ENCODE measurements at places on chromosomes 2 and 18.

DNA sequence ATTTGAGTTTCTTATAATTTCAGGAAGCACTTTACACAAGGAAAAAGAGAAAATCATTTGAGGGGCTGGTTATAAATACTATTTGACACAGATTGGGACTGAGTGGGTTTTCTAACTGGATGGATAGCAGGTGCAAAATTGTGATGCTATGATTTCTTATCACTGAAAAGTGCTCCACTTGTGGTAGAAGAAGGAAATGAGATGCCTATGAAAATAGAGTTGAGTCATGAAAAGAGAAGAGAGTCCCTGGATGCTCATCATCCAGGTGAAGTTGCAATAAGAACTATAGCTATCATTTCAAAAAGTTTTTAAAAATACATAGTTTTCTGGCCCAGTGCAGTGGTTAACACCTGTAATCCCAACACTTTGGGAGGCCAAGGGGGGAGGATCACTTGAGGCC is 39.4 kb upstream of the NFE2L2 start:
- no peak for DNase-seq

DNA sequence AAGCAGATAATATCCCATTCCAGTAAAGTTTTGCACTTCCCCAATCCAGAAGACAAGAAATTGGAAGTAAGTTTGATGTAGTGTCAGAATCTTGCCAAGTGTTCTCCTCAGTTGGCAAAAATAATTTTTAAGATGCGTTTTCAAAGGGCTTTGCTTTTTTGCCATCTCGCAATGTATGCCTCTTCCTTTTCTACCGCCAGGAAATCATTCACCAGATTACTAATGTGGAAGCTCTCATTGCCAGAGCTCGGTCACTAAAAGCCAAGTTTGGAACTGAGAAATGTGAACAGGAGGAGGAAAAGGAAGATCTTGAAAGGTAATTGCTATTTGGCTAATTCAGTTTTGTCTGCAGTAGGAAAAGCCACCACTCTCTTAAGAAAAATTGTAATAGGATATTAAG is 110.7 kb downstream of the RAB3GAP1 start:
- DNase-seq = no peak

- no peak for DNase-seq
Observed at GRCh38 chr2:168438553-168438952, 17.5 kb upstream of the CERS6 start.

GRCh38 chr18:58977801-58978200 is 113.1 kb downstream of the ZNF532 start:
- no peak for DNase-seq

GRCh38 chr2:71937396-71937795 is 210.3 kb downstream of the CYP26B1 start:
- DNase-seq = no peak

GRCh38 chr2:183244300-183244844 is 120.1 kb downstream of the NUP35 start:
- DNase-seq = peak; percentile 97

DNA sequence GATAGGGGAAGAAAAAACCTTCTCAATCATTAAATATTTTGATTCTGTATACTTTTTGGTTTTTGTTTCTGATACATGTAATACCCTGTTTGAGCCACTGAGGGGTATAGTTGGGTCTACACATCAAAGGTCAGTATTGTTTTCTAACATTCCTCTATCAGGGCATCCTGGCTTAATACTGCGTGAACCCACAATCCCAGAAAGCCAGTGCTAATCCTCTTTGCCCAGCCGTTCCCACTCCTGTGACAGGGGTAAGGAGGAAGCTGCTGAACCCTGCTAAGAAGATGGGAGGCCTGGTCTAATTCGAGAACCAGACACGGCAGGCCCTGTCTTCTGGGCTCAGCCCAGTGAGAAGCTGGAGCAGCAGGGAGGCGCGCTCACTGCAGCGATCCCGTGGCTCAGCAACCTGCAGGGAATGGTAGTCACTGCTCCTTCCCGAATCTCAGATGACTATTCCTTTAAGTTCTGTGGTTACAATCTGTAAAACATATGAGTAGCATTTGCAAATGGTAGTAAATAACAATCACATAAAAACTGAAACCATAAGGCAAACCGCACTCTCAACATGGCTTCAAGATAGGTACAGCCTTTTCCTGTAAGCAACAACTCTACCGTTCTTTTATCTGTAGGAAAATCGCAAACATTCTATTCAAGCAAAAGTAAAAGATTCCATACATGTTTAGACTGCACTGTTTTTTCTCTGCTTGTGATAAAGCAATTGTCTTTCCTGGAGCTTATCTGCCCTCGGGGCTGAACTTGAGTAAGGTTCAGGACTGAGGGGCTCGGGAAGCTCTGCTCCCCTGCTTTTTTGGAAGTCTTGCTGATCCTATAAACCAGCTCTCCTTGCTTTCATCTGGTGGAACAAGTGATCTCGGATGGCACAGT is 87.0 kb downstream of the EPB41L3 start:
- DNase-seq = peak; percentile 42

DNA sequence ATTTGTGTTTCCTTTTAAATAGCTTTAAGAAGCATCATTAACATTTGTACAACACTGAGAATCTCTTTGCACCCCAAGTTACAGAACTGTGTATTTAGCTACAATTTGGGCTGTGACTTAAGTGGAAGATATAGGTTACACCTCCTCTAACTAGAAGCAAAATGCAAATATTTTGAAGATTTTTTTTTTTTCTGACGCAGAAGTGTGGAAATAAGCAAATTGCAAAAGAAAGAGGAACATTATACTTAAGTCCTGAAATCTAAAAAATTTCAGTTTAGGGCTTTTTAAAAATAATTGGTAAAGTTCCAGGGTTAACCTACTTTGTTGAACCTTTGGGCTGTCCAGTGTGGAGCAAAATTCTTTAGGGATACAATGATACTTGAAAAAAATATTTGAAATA is 41.4 kb upstream of the RBMS1 start:
- DNase-seq = no peak

- DNase-seq = peak; percentile 83
Observed at GRCh38 chr18:48340560-48340959, 68.6 kb downstream of the ZBTB7C start.

DNA sequence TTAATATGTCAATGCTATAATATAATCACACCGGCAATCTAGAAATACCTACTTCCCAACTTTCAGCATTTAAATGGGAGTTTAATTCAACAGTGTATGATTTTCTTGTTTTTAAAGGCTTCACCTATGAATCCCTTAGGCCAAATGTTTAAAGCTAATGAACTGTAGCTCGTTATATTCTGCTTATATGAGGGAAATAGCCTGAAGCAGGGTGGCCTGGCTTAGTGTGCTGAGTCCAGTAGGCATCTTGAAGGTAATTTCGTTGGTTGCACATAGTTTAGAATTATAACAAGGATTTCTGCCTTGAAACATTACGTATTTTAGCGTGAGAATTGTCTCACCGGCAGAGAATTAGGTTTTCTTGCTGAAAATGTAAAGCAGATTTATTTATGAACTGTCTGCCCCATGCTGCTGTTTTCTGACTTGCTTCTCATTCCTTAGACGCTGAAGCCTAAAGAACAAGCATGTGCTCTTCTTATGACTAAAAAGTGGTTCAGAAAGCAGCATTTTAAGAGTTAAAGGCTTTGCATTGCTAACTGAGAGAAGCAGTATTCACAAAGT is 433.7 kb upstream of the RAB12 start:
- DNase-seq = no peak

DNA sequence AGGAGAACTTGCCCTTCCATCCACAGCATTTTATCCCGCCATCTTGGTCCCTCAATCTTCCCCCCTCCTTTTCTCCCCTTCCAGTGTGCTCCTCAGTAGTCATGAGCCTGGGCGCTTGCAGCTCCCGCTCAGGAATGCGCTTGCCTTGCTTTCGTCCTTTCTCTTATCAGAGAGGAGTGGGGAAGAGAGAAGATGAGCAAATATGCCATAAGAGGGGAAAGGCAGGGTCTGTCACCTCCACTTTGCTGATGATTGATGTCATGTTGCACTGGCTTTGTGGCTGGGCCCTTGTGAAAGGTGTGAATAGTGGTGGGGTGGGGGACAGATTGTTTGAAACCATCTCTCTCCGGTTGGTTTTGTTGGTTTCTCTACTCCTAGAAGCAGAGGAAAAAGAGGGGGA is 569.3 kb downstream of the TNS1 start:
- DNase-seq = no peak
